ENCODE measurements at places on chromosomes 2 and 18.

DNA sequence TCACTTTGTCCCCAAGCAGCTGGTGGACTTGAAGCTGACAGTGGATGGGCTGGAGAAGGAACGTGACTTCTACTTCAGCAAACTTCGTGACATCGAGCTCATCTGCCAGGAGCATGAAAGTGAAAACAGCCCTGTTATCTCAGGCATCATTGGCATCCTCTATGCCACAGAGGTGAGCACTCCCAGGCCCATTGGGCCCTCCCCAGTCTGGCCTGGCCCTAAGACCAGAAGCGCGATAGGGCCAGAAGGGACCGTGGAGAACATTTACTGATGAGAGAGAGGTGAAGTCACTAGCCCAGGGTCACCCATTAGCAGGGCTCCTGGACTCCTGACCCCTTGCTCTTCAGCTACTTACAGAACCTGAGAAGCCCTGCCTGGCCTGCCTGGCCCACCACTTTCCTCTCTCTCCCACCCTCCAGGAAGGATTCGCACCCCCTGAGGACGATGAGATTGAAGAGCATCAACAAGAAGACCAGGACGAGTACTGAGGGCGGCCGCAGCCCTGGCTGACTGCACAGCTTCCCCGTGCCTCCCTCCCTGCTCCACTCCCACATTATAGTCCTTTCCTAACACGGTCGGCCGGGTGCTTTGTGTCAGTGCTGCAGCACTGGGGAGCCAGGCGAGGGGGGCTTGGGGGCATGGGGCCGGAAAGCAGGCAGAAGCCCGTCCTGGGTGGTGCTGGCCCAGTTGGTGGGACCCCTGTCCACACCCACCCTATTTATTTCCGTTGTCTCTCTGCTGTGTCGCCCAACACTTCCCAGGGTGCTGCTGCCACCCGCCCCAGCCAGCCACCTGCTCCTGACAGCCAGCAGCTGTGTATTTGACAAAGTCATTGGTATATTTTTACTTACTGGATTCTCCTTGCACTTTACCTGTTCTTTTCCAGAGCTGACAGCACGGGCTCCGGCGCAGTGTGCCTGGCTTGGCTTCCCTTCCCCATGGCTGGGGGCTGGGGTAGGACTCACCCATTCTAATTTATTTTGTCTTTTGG is 6.6 kb upstream of the TMEM214 start:
- DNase-seq = no peak

DNA sequence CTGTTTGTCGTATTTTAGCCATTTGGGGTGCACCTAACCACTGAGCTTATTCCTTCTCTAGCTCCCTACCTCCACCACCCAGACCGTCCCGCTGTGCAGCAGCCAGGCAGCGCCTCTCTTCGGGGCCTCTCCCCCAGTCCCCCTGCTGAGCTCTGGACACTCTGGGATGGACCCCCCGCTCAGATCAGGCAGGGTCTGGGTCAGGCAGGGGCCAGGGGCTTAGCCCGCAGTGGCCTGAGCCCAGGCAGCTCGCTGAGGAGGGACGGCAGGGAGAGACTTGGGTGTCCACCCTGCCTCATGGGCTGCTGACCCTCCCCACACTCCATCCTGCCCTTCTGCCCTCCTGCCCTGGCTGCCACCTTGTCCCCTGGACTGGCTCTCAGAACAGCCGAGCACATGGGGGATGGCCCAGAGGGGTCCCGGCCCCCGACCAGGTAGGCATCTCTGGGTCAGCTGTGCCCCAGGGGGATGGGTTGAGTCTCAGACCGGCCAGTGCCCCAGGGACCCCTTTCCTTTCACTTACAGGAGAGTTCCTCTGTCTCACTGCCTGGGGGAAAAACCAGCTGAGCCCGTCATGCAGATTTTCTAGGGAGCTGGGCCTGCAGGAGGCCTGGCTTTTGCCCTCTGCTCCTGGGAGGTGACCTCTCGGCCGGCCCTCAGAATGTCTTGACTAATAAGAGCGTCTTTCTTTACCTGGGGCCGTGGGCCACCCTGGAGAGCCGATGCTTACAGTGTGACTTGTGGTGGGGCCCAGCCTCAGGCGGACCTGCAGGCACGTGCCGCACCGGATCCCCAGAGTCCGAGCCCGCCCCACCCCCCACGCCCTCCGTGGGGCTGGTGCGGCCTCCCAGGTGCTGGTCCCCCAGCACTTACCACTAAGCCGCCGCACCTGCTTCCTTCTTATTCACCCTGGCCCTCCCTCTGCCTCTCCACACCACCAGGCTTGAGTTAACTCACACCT is 22.8 kb upstream of the PXDN start:
- DNase-seq = no peak

DNA sequence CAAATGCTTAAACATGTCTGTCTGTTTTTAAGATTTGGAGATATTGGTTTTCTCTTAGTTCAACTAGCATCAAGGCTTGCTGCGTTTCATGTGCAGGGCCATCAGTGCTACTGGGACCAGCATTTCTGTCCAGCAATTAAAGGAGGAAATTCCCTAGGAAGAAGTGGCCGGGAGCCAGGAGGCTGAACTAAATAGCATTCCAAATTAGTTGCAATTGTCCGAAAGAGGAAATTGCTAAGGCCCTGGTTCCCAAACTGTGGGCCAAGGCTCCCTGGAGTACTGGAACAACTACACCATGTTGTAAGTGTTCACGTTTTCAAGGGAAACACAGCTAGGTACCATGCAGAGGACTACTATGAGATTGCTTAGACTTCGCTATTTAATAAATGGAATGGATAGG is 257.9 kb downstream of the PTPRM start:
- no peak for DNase-seq

DNA sequence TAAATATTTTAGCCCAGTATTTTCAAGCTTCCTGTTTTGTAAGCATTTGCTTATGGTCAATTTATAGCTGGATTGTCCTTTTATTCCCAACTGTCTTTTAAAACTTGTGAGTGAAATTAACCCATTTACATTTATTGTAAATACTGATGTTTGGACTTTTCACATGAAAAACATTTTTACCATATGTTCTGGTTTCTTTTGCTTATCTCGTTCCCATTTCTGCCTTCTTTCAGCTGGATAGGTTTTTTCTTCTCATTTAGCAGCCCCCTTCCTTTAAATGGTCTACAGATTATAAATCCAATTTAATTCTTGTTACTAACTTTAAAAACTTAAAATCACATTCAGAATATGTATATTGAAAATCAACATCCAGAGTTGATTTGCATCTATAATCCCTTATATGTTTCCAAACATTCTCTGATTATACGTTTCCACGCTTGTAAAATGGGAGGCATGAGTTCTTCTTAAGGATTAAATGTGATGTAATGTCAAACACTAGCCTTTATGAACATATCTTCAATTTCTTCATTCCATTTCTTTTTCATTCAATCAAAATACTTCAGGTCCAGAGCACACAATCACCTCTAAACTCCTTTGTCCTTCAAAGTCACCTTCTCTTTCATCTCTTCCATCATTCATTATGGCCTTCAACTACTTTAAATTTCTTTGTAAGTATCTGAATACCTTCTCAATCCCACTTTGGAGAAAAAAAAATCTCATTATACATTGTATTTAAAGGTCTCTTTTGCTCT is 1.1 kb upstream of the KDM3A start:
- DNase-seq = no peak

DNA sequence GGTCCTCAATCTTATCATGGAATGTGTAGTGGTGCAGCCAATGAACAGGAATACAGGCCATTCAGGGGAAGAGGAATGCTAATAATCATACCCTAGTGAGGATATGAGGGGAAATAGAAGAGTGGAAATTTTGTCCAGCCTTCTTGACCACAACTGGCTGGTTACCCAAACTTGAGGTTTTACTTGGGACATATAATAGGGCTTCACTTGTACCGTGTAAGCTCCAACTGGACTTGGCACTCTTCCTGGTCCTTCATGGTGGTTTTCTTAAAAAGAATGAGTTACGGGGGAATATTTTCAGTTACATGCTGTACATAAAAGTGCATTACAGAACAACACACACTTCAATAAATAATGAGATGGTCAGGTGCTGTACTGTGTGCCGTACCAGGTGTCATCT is 234.9 kb upstream of the RASGRP3 start:
- DNase-seq = no peak

- no peak for DNase-seq
These were observed 1460.4 kb upstream of the ZEB2 start for GRCh38 chr2:145980318-145980717.

GRCh38 chr2:227884511-227884947 is 13.1 kb downstream of the DAW1 start:
- peak; percentile 73 for DNase-seq

DNA sequence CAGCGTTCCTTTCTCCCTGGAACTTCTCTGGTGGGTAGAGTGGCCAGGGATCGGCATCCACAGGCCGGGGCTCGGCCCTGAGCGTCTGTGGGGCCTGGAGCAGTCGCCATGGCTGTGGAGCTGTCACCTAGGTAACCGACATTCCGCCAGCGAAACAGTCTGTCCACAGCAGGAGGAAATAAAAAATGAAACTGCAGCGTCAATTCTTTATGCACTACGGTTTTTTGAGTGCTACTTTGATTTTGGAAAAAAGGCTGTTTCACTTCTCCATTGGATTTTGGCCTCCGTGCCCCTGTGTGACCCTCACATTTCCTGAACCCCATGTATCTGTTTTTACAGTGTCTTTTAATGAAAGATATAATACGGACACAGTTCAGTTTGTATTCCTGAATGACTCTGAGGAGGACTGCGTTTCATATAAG is 163.4 kb downstream of the LDLRAD4 start:
- DNase-seq = no peak

All from HCT116 (cell line).